AG08395 (cell line): ENCODE measurements at places on chromosomes 3 and 15.

GRCh38 chr3:177610262-177610661 lies 413.0 kb upstream of the TBL1XR1 start:
- no peak for DNase-seq

- no peak for DNase-seq
Measured at GRCh38 chr3:28576614-28577200, 228.1 kb upstream of the AZI2 start.

GRCh38 chr3:194871143-194871863 lies 185.6 kb downstream of the FAM43A start:
- peak; percentile 90 for DNase-seq

DNA sequence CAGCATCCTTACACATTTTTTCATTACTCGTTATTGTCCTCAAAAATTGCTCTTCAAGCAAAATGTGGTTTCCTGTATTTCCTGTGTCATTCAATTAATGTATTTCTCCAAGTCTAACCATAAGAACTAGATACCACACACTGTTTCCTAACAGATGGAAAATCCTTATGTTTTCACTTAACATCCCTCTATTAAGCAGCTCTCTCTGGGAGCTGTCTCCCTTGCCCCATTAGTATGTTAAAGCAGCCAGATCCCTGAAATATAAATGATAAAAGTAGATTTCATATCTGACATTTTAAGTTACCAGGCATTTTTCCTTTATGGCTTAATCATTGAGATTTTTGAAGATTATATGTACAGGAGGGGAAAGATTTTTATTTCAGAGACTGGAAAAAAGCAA lies 15.9 kb downstream of the PFN2 start:
- peak; percentile 7 for DNase-seq

GRCh38 chr3:195441992-195442572 lies 738 bp downstream of the ACAP2 start:
- peak; percentile 19 for DNase-seq
